ENCODE measurements at places on chromosomes 3 and 15.

DNA sequence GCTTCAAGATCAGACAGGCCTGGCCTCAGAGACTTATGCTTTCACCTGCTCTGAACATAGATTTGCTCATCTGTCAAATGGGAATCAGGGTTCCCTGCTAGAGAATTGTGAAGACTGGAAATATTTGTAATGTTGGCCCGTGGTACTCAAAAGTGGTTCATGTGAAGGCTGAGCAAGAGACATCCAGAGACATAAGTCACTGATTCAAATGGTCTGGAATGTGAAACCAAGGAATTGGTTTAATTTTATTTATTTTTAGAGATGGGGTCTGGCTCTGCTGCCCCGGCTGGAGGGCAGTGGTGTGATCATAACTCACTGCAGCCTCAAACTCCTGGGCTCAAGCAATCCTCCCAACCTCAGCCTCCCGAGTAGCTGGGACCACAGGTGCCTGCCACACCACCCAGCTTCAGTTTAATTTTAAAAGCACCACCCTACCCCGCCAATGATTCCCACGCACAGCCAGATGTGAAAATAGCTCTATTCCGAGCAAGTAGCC is 60.1 kb downstream of the DAPK2 start:
- H3K36me3 ChIP-seq: no peaks in the 10 kb centered on the region
- DNase-seq: no peak
- no peaks in the 10 kb centered on the region for H3K4me1 ChIP-seq
- H3K4me3 ChIP-seq: no peak overlapping the region

- no peaks in the 10 kb centered on the region for H3K27me3 ChIP-seq
- H3K4me1 ChIP-seq: no peaks in the 10 kb centered on the region
- DNase-seq: no peak
- H3K36me3 ChIP-seq: no peaks in the 10 kb centered on the region
- no peak overlapping the region for H3K4me3 ChIP-seq
Observed at GRCh38 chr3:131796558-131797198, 238.1 kb downstream of the CPNE4 start.

- no peaks in the 10 kb centered on the region for H3K27me3 ChIP-seq
- no peaks in the 10 kb centered on the region for H3K4me1 ChIP-seq
- H3K36me3 ChIP-seq: no peaks in the 10 kb centered on the region
- no peak for DNase-seq
- no peak overlapping the region for H3K27ac ChIP-seq
- H3K4me3 ChIP-seq: no peak overlapping the region
Observed at GRCh38 chr3:94413336-94414108, 350.7 kb downstream of the NSUN3 start.

DNA sequence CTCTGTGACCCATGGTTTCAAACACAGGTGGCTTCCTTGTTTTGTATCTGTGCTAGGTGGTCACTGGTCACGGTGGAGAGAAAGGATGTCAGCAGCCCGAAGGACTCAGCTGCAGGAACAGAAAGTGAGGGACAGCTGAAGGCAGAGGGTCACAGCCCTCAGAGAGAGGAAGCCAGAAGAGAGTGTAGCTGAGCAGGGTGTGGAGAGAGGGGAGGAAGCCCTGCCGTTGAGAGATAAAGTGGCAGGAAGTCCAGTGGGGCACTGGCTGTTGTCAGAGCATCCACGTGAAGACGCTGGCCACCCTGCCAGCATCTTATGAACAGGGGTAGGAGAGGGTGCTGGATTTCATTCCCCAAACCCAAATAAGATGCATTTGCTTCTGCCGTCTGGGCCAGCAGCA is 36.9 kb downstream of the LIMD1 start:
- peak overlapping the region; percentile 45 for H3K27ac ChIP-seq
- H3K27me3 ChIP-seq: no peaks in the 10 kb centered on the region
- H3K4me1 ChIP-seq: peaks cover 16% of the 10 kb centered on the region
- DNase-seq: no peak
- H3K4me3 ChIP-seq: no peak overlapping the region

DNA sequence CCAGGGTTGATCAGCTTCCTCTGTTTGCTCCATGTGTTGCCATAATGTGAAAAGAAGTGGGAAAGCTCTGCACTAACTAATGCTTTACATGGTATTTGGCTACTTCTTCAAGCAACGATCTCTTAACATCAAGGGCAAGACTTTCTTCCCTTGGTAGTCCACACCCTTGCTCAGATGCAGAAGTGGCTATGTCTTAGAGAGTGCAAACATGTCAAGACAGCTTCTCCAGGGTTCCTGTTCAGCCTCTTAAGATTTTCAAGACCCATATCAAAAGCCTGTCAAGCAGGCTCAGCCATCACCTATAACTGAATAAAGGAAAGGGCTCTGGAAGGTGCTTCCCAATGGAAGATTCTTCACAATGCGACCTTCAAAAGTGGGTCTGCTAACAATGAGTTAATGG is 64.8 kb upstream of the CSTA start:
- H3K27me3 ChIP-seq: no peaks in the 10 kb centered on the region
- no peaks in the 10 kb centered on the region for H3K36me3 ChIP-seq
- H3K4me3 ChIP-seq: no peak overlapping the region
- H3K4me1 ChIP-seq: peaks cover 7% of the 10 kb centered on the region

DNA sequence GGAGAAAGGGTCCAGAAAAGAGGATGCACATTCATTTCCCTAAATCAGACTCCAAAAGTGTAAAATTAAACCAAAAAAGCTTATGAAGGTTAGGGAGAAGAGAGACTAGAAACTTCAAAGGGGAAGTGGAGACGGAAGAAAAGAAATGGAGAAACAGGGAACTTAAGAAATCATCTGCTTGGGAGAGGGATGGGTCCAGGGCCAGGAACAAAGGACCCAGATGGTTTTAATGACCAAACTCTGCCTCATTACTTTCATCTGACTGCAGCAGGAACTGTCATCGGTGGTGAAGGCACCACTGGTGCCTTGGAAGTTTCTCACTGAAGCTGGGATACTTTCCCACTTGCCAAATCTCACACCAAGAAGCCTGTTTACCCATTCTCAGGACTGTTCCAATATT is 70.5 kb upstream of the SLC4A7 start:
- no peak for DNase-seq
- H3K27me3 ChIP-seq: no peaks in the 10 kb centered on the region
- no peak overlapping the region for H3K4me3 ChIP-seq
- H3K27ac ChIP-seq: no peak overlapping the region
- no peaks in the 10 kb centered on the region for H3K36me3 ChIP-seq
- peaks cover 5% of the 10 kb centered on the region for H3K4me1 ChIP-seq

- H3K27ac ChIP-seq: no peak overlapping the region
- H3K27me3 ChIP-seq: no peaks in the 10 kb centered on the region
- no peak overlapping the region for H3K4me3 ChIP-seq
- H3K36me3 ChIP-seq: no peaks in the 10 kb centered on the region
Observed at GRCh38 chr3:112126511-112126911, 6.5 kb downstream of the GCSAM start.

- no peak overlapping the region for H3K4me3 ChIP-seq
- no peaks in the 10 kb centered on the region for H3K27me3 ChIP-seq
- DNase-seq: no peak
- no peak overlapping the region for H3K27ac ChIP-seq
- no peaks in the 10 kb centered on the region for H3K4me1 ChIP-seq
Observed at GRCh38 chr3:117553461-117553860, 843.9 kb downstream of the TUSC7 start.

DNA sequence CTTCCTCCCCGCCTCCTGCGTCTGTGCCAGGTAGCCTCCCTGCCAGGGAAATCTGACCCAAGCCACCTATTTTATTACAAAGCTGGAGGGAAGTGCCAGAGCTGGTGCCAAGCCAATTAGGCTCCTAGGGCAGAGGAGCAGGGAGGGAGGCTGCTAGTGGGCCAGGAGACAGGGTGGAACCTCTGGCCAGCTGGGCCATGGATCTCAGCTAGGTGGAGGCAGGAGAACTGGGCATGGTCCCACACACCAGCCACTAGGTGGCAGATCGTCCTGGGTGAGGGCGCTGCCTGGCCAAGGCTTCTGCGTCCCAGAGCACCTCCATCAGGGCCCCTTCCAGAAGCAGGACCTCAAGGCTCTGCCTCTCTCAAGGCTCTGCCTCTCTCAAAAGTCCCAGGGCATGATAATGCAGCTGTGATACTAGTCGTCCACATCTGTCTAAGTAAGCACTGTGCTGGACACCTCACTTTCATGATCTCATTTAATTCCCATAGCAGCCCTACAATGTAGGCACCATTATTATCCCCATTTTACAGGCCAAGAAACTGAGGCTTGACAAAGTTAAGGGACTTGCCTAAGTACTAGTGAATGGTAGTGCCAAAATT is 4.5 kb upstream of the RFT1 start:
- H3K36me3 ChIP-seq: no peaks in the 10 kb centered on the region
- peaks cover 14% of the 10 kb centered on the region for H3K4me1 ChIP-seq
- no peak overlapping the region for H3K27ac ChIP-seq
- H3K4me3 ChIP-seq: no peak overlapping the region
- DNase-seq: peak; percentile 40

DNA sequence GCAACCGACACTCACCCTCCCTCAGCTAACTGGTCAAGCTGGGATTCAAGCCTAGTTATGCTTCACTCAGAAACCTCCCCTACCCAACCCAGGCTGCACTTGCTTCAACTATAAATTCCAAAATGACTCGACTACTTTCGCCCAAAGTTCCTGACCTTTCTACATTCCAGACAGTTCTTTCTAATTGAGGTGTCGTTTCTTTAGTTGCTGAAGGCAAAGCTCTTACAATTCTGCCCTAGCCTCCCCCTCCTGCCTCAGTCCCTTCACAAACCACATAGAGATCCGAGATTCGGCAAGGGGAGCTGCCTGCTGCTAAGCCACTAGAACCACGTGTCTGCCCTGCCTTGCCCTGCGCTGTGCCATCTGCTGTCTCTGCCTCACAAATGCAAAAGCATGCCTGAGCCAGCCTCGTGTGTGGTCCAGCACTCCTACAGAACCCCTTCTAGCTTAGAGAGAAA is 74.7 kb upstream of the SH3GL3 start:
- H3K4me1 ChIP-seq: no peaks in the 10 kb centered on the region
- no peak overlapping the region for H3K4me3 ChIP-seq
- no peak overlapping the region for H3K27ac ChIP-seq
- H3K36me3 ChIP-seq: no peaks in the 10 kb centered on the region
- H3K27me3 ChIP-seq: no peaks in the 10 kb centered on the region

GRCh38 chr3:191355406-191355805 is 25.1 kb upstream of the UTS2B start:
- H3K4me3 ChIP-seq: no peak overlapping the region
- peaks cover 60% of the 10 kb centered on the region for H3K4me1 ChIP-seq
- no peaks in the 10 kb centered on the region for H3K27me3 ChIP-seq
- no peak overlapping the region for H3K27ac ChIP-seq
- DNase-seq: no peak

- H3K4me3 ChIP-seq: no peak overlapping the region
- no peaks in the 10 kb centered on the region for H3K4me1 ChIP-seq
- no peaks in the 10 kb centered on the region for H3K27me3 ChIP-seq
- no peaks in the 10 kb centered on the region for H3K36me3 ChIP-seq
- no peak for DNase-seq
- H3K27ac ChIP-seq: no peak overlapping the region
Observed at GRCh38 chr3:118400886-118401285, 633.8 kb downstream of the IGSF11 start.

- H3K36me3 ChIP-seq: no peaks in the 10 kb centered on the region
- H3K4me1 ChIP-seq: no peaks in the 10 kb centered on the region
- H3K4me3 ChIP-seq: no peak overlapping the region
Observed at GRCh38 chr15:85354461-85354860, 25.9 kb upstream of the AKAP13 start.

DNA sequence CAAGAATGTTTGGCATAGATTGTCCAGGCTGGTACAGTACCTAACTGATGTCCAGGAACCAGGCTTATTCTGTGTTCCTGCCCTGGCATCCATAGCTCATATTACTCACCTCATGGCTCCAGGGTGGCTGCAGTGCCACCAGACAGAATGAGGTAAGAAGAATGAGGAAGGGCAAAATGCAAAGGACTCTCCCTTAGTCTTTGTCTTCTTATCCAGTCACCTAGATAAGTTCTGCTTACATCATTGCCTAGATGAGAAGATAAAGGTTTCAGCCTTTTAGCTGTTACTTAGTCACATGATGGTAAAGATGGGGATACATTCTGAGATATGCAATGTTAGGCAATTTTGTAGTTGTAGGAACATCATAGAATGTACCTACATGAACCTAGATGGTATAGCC is 45.8 kb downstream of the CHP1 start:
- H3K27me3 ChIP-seq: no peaks in the 10 kb centered on the region
- H3K4me1 ChIP-seq: no peaks in the 10 kb centered on the region
- H3K27ac ChIP-seq: no peak overlapping the region
- H3K36me3 ChIP-seq: peaks cover 77% of the 10 kb centered on the region
- DNase-seq: no peak
- H3K4me3 ChIP-seq: no peak overlapping the region

DNA sequence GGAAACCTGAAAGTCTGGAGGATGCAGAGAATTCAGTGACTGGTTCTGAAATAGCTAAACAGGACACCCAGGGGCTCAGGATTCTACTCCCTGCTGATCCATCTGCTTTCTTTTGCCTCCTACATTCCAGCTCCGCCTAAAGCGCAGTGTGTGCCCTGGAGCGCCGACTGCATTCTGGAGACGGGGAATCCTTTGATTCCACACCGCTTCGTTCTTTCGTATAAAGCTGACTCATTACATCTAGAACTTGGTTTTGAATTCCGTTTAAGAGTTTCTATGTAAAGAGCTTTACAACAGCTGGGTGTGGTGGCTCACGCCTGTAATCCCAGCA is 61.8 kb downstream of the SENP2 start:
- peaks cover 63% of the 10 kb centered on the region for H3K36me3 ChIP-seq
- no peaks in the 10 kb centered on the region for H3K27me3 ChIP-seq
- no peak overlapping the region for H3K4me3 ChIP-seq
- no peak overlapping the region for H3K27ac ChIP-seq

DNA sequence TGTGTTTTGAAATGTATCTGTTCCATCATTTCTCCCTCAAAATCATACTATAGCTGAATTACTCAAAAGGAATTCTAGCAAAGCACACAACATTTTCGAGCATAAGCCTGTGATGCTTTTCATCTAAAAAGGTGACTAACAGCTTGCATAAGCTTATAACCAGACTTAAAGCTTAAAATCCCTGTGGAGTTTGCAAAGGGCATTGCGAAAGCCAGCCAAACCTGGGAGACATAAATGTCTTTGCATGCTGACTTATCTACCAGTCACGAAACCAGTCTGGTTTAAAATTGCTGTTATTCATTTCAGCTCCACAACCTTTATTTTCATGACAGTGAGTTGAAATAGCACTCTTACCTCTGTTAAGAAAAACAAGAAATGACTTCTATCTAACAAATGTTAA is 35.6 kb upstream of the LIPC start:
- DNase-seq: no peak
- no peak overlapping the region for H3K27ac ChIP-seq
- no peaks in the 10 kb centered on the region for H3K4me1 ChIP-seq
- H3K27me3 ChIP-seq: no peaks in the 10 kb centered on the region
- no peaks in the 10 kb centered on the region for H3K36me3 ChIP-seq

- H3K27ac ChIP-seq: no peak overlapping the region
- H3K4me1 ChIP-seq: no peaks in the 10 kb centered on the region
- no peak for DNase-seq
- H3K36me3 ChIP-seq: peaks cover 26% of the 10 kb centered on the region
Observed at GRCh38 chr3:197241173-197241572, 57.2 kb downstream of the DLG1 start.

GRCh38 chr3:182508919-182509711 is 284.2 kb upstream of the ATP11B start:
- no peaks in the 10 kb centered on the region for H3K27me3 ChIP-seq
- no peak for DNase-seq
- peak overlapping the region; percentile 76 for H3K27ac ChIP-seq
- H3K36me3 ChIP-seq: no peaks in the 10 kb centered on the region
- H3K4me3 ChIP-seq: no peak overlapping the region

All from tibial nerve (tissue), 4 donors.